Effector CD4-positive, alpha-beta T cell (primary cell): ENCODE measurements at places on chromosomes 6 and 20.

GRCh38 chr6:116253188-116253504 is 729 bp downstream of the TSPYL4 start:
- DNase-seq: no peak

DNA sequence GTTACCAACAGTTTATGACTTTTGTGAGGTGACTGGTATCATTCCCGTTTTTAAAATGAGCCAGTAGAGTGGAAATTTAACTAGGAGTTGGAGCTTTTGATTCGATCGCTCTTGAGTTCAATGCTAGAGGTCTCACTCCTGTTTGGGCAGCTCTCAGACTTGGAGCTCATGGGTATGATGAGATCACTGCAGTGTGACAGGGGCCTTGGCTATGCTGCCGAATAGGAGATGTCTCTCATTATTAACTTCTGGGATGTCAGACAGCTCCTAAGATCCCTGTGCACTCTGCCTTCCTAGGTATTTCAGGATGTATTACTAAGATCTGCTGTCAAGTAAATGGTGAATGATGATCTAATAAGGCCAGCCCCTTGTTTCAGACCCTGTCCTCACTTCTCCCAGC is 20.4 kb downstream of the AKAP12 start:
- no peak for DNase-seq

DNA sequence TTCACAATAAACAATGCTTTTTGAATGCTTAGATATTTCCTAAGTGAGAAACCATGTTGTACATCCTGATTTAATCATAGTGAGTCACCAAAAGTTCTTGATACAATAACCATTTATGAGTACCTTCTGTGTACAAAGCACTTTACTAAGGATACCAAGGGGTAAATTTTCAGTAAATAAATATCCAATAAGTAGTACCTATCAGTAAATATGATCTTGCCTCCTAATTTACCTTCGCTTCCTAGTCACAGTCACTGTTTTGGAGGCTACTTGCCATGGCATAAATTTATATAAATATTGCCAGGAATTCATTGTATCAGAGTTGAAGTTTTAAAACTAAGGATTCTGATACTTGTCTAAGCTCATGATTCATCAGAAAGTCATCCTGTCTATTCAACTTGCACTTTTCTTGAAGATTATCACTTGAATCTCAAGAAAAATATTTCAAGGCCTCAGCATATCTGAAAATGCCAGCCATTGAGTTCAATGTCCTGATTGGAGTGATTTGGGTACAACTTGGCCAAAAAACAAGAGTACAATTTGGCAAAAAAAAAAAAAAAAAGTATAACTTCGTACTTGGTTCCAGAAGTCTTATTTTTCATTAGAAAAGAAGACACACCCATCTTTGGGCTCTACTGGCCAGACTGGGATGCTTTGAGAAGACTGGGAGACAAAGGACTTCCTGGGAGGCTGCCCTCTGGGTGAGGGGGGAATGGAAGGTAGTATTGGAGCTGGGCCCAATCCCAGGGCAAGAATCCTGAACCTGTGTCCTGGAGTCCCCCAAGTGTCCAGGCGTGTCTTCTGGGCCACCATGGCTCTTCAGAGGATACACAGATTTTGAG is 32.8 kb downstream of the RAB22A start:
- DNase-seq: no peak

DNA sequence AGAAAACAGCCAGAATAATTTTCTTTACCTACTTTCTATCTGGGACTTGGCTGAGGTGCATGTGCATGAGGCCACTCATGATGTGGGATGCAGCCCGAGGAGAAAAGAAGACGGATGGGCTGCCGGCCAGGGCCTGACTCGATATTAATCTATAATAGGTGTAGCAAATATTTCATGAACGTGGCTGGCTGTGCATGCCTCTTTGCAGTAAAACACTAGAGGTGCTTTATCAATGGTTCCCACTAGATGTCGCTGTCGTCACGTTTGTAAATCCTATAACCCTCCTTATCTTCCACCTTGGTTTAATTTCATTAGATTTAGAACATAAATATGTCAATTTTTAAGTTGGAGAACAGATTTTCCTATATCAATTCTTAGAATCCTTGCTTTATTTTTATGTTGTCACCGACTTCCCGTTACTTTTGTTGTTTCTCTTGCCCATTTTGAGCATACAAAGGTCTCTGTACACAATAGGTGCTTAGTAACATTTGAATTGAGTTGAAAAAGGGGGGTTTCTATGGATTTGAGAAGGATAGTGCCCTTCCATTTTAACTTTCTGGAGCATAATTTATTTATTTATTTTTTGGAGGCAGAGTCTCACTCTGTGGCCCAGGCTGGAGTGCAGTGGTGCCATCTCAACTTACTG is 19.6 kb upstream of the FERMT1 start:
- DNase-seq: peak; percentile 29

GRCh38 chr6:113679051-113679450 is 178.1 kb upstream of the MARCKS start:
- no peak for DNase-seq

- no peak for DNase-seq
These were observed 22.6 kb downstream of the KCNK15 start for GRCh38 chr20:44768256-44768655.

GRCh38 chr6:19333936-19334335 is 503.2 kb upstream of the ID4 start:
- no peak for DNase-seq

GRCh38 chr20:24432046-24432442 is 37.4 kb upstream of the SYNDIG1 start:
- DNase-seq: no peak

- no peak for DNase-seq
These were observed 15.2 kb downstream of the COX4I2 start for GRCh38 chr20:31652917-31653396.

GRCh38 chr6:149373511-149373910 is 26.6 kb upstream of the SUMO4 start:
- no peak for DNase-seq

DNA sequence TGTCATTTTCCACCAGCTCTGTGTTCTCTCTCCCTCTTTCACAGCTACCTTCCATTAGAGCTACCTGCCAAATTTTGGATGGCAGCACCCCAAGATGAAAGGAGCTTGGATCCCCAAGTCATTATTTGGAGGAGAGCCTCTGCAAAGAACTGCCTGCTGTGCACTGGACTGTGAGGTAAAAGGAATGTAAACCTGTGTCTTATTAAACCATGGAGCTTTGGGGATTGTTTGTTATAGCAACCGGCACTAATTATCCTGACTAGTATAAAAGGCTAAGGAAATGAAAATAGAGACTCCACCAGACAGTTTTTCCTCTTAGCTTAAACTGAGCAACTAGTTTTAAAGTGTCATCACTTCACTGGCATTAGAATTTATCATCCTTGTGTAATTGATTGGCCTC is 191.6 kb upstream of the DTNBP1 start:
- DNase-seq: no peak

DNA sequence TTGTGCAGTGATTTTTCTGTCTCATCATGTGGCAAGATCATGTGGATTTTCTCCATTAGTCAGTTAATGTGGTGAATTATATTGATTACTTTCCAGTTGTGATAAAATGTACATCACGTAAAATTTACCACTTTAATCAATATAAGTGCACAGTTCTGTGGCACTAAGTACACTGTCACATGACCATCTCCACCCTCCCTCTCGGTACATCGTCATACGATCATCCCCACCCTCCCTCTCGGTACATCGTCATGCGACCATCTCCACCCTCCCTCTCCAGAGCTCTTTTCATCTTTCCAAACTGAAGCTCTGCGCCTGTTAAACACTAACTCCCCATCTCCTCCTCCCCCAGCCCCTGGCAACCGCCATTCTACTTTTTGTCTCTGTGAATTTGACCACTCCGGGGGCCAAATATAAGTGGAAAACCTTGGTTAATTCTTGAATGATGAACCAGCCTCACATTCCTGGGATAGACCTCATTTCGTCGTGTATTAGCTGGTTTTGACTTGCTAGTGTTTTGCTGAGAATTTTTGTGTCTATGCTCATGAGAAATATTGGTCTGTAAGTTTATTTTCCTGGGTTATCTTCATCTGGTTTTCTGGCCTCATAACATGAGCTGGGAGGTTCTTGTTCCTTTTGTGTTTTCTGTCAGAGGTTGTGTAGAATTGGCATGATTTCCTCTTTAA is 10.8 kb downstream of the NTSR1 start:
- DNase-seq: no peak

- no peak for DNase-seq
These were observed 35.9 kb upstream of the MYLIP start for GRCh38 chr6:16092990-16093389.

- DNase-seq: no peak
These were observed 20.6 kb downstream of the NHLRC1 start for GRCh38 chr6:18101873-18102272.

DNA sequence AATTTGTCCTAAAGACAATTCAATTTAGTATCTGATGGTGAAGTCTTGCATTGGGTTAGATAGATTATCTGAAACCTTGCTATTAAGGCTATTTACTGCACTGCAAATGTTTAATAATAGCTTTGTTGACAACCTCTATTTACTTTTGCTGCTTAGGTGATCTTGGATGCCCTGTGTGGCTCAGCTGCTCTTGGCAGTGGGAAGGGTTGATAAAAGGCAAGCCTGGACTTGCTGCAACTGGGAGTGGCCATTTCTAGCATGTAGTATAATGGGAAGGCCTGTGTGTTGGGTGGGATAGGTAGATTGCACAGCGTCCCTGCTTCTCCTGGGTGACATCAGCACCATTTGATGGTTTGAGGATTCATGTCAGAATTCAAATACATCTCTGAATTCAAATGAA is 49.1 kb downstream of the ARMC2 start:
- no peak for DNase-seq

DNA sequence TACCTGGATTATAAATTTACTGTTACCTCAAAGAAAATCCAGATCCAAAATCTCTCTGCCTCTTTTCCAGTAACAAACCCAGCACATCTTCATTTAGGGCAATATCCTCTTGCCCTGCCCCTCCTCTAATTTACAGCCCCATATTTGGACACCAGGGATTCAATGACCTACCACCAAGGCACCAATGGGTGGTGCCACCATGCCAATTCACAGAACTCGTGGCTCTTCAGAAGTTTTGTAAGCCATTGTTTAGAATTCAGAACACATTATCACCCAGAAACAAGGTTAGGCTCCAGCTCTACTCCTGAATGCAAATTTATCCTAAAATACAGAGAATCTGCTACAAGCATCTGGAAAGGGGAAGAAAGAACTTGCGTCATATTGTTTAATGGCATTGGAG is 67.8 kb upstream of the SASH1 start:
- no peak for DNase-seq

GRCh38 chr20:37839432-37839827 is 63.5 kb upstream of the VSTM2L start:
- DNase-seq: no peak

DNA sequence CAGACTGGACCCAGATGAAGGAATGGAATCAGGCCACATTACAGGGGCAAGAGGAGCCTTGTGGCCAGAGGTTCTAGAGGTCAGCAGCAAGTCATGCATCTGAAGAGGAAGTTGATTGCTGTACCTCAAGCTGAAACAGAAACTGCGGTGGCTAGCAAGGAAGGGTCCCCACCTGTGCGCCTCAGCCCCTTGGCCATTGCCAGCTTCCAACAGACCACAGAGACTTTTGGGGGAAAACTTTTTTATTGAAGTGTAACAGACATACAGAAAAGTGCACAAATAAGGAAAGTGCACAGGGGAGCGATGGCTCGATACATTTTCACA is 26.8 kb upstream of the SLC9A8 start:
- no peak for DNase-seq

GRCh38 chr6:160331753-160332152 is 16.4 kb upstream of the SLC22A3 start:
- no peak for DNase-seq

GRCh38 chr6:167832497-167833395 is 6.0 kb downstream of the AFDN start:
- DNase-seq: no peak

GRCh38 chr6:162442687-162443086 is 284.9 kb downstream of the PRKN start:
- no peak for DNase-seq

GRCh38 chr6:90286884-90287488 is 9.7 kb downstream of the BACH2 start:
- DNase-seq: no peak

DNA sequence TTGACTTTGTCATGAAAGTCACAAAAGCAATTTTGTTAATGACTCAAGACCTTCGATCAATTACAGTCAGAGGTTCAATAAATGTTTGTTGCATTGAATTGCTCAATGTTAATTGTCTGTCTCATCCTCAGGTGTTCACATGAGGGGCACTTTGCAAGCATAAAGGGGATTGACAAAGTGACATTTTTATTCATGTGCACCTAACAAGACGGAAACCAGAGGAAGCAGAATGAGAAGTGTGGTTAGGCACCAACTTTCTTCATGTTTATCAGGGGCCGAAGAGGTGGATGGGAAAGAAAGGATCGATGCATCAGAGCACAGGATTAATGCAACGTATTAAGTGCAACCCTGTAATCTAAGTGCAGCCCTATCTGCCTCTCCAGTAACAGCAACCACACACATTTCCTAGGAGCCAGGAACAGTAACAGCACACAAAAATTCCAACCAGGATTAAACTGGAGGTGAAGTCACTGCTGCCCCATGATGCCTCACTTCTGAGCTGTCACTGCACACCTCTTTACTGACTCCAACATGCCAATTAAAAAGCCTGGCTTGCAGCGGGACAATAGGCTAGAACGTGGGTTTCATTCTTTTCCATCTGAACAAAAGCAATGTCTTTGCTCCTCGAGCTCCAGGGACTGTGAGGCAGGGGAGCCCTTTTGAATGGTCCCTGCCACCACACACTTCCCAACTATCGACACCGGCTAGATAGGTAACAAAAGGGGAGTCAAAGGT is 262.7 kb downstream of the CD83 start:
- DNase-seq: no peak

DNA sequence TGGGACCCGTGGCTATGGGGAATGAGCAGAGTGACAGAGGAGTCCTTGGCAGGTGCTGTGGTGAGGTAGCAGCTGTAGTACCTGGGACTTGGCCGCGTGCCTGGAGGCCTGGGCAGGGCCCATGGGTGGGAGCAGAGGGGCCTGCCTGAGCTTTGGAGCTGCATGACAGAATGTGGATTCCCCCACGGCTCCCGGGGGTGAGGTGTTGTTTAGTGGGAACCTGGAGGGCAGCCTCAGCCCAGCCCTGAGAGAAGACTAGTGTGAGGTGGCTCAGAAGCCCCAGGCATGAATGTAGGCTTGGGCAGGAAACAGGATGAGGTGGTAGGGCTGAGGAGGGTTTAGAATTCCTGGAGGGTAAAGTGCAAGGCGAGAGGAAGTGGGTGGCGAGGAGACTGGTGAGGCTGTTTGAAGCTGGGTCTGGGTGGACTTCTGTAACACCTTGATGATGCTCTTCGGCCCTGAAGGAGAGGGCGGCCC is 86.5 kb upstream of the SCP2D1 start:
- DNase-seq: no peak

GRCh38 chr6:55836945-55837344 is 38.4 kb downstream of the BMP5 start:
- DNase-seq: no peak

- no peak for DNase-seq
These were observed 71.7 kb upstream of the FRMD1 start for GRCh38 chr6:168150551-168151320.

GRCh38 chr20:44908987-44909871 is 631 bp upstream of the PABPC1L start:
- no peak for DNase-seq
